Effector memory CD4-positive, alpha-beta T cell (primary cell): ENCODE measurements at places on chromosomes 11 and 22.

GRCh38 chr22:29679316-29679715 is 40.5 kb upstream of the CABP7 start:
- DNase-seq = no peak

GRCh38 chr22:41584881-41585280 is 4.8 kb downstream of the PMM1 start:
- no peak for DNase-seq

DNA sequence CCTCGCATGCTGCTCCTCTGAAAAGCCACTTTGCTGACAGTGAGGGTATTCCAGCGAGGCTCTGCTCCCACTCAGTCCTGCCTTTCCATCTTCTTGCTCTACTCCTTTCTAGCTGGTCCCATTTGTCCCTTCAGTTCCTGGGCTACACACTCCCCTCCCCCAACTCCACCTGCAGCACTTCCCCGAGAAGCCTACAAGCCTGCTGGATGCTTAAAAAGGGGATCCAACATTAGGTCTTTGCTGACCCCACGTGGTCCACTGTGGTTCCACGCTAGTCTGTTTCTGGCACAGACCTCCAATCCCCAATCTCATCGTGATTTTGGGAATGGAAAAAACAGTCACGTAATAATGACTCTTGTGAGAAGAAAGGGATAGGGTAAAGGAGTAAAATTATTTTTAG is 121.6 kb upstream of the SNX19 start:
- DNase-seq = no peak

GRCh38 chr11:91869686-91870085 is 354.9 kb upstream of the FAT3 start:
- no peak for DNase-seq

DNA sequence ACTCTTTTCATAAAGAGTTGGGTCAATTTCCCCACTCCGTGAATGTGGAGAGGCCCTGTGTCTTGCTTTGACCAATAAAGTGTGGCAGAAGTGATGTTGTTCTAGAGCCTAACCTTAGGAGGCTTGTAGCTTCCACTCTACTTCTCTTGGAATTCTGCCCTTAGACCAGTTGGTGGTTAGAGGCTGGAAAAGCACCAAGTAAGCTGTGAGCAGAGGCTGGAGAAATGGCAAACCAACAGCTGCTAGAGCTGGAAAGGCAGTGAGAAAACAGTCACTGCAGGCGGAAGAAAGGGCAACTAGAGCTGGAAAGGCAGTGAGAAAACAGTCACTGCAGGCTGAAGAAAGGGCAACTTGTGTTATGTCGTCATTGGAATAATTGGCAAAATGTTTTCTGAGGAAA is 29.8 kb upstream of the MSANTD2 start:
- DNase-seq = no peak

DNA sequence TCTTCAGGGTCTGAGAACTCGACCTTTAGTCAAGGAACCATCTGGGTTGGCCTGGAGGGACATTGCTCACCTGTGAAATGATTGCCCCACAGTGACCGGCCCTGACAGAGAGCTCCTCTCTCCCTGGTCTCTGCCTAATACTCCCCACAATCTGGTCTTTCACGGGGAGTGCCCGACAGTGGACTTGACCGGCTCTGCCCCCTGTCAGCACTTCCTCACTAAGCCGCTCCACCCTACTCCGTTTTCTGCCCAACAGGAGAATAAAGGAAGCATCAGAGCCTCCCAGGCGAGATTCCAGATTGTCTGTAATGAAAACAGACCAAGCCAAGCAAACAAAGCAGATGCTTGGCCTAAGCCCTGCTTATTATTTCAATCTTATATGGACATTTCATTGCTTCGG is 87.8 kb downstream of the FBXO7 start:
- no peak for DNase-seq

- no peak for DNase-seq
Measured at GRCh38 chr22:17855572-17856290, 81.5 kb upstream of the BID start.

GRCh38 chr11:21933095-21933494 is 259.8 kb upstream of the ANO5 start:
- DNase-seq = no peak

GRCh38 chr11:707817-708420 is 1.9 kb downstream of the EPS8L2 start:
- DNase-seq = no peak

- no peak for DNase-seq
Measured at GRCh38 chr11:119788096-119788883, 59.3 kb upstream of the NECTIN1 start.

DNA sequence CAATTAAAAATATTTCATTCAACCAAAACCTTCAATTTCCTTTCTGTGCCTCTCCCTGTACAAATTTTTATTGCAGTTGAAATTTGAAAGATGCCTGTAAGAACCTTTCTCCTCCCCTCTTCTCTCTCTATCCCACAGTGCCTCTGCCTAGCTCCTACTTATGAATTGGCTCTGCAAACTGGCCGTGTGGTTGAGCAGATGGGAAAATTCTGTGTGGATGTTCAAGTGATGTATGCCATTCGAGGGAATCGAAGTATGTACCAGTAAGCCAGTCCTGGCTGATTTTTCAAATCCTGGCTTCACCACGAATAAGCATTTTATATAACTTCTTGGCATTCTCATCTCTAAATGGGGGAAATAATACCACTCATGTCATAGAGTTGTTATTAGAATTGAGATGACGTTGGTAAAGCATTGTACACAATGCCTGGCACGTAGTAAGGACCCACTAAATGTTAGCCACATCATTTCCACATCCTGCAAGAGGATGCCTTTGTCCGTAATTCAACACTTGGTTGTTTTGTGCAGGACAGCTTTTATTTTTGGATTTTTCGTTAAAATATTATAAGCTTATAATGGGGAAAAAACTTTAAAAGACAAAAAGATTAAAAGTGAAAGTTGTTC is 6.0 kb downstream of the DDX25 start:
- DNase-seq = no peak

- DNase-seq = no peak
Measured at GRCh38 chr11:32087597-32087996, 3.3 kb upstream of the RCN1 start.

GRCh38 chr11:92475819-92476218 is 251.2 kb downstream of the FAT3 start:
- no peak for DNase-seq

- no peak for DNase-seq
Measured at GRCh38 chr11:132073787-132074186, 703.4 kb downstream of the NTM start.

DNA sequence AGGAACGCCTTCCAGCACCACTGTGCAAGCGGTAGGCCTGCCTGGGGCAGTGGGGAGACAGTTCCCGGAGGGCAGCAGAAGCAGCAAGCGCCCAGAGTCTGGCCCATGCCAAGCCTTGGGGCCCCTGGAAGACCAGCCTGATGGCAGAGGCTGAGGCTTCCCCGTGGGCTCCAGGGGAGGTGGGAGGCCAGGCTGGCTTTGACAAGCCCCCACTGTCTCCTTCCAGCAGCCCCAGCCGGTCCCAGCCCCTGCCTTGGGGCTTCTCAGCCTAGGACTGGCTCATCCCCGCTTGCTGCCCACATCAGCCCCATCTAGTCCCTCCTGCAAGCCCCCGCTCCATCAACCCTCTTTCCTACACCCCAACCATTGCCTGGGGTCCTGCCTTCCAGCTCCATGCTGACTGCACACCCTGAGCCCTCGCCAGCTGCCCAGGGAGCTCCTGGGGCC is 46.7 kb downstream of the IGF2 start:
- no peak for DNase-seq

- DNase-seq = no peak
Measured at GRCh38 chr11:121741351-121741760, 288.6 kb upstream of the SORL1-AS1 start.

GRCh38 chr11:18727479-18728236 is 1.7 kb upstream of the IGSF22 start:
- peak; percentile 12 for DNase-seq

DNA sequence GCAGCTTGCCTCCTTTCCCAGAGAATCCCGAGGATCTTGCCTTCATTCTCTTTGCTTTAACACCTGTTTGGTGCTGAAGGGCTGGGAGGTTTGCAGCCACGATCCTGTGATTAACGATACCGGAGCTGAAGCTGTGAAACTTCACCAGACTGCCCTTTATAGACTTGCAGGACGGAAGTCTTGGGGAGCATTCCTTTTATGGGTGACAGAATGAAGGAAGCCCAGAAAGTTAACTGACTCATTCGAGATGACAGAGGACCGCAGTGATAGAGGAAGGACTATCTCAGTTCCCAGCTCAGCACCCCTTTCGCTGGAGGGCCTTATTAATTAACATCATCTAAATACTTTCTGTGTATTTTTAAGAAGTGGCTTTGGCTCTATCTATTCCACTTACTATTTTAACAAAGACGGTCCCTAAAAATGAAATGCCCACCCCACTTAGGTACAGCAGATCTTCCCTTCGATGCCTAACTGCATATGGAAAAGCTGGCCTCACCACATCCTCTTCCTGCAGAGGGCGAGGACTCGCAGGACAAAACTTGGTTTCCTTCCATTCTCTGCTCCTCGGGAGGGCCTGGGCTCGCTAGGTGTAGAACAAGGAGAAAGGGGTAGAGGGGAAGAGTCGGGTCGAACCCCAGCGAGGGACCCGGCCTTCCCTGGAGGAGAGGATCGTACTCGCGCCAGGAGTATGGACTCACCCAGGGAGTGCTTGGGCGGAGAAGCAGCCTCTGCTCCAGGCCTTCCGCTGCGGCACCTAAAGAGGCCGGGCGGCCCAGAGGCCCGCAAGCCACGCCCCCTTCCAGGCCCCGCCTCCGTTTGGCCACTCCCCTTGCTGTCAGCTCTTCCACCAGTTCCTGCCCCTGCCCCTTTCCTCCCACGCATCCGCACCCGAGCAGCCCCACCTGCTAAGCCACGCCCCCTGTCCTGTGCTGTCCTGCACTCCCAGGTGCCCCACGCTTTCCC is 30.7 kb upstream of the USP47 start:
- DNase-seq = no peak

DNA sequence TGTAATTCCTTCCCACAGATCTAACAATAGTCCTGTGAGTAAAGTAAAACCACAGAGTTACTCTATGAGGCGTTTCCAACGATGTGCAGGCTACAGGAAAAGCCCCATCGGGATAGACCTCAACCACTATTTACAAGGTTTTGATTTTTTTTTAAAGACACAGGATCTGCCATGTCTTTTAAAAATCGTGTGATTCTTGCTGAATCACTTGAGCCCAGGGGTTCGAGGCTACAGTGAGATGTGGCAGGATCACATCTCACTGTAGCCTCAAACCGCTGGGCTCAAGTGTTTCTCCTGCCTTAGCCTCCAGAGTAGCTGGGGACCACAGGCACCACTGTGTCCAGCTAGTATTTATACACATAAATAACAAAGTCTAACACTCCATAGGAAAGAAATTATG is 7.8 kb downstream of the TAF1D start:
- no peak for DNase-seq

- no peak for DNase-seq
Measured at GRCh38 chr11:134539285-134539684, 127.2 kb upstream of the B3GAT1 start.

DNA sequence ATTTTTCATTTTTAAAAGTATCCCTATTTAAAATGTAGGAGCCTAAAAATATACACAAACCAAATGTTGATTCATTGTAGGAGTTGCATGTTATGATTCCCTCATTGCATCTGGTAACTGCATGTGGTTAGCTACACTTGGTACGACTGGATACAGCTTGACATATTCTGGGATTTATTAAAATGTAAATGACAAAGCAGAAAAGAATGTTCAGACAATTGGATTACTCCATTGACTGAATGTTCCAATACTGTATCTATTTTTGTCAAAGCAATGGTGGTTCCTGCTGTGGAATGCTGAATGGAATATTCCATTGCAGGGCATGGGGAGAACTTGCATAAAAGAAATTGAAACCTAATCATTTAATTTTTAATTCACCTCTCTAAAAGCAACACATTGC is 30.8 kb downstream of the BLID start:
- DNase-seq = no peak

- DNase-seq = no peak
Measured at GRCh38 chr11:66002648-66003225, 434 bp downstream of the BANF1 start.

- no peak for DNase-seq
Measured at GRCh38 chr11:3003396-3004231, 11.5 kb upstream of the NAP1L4 start.

DNA sequence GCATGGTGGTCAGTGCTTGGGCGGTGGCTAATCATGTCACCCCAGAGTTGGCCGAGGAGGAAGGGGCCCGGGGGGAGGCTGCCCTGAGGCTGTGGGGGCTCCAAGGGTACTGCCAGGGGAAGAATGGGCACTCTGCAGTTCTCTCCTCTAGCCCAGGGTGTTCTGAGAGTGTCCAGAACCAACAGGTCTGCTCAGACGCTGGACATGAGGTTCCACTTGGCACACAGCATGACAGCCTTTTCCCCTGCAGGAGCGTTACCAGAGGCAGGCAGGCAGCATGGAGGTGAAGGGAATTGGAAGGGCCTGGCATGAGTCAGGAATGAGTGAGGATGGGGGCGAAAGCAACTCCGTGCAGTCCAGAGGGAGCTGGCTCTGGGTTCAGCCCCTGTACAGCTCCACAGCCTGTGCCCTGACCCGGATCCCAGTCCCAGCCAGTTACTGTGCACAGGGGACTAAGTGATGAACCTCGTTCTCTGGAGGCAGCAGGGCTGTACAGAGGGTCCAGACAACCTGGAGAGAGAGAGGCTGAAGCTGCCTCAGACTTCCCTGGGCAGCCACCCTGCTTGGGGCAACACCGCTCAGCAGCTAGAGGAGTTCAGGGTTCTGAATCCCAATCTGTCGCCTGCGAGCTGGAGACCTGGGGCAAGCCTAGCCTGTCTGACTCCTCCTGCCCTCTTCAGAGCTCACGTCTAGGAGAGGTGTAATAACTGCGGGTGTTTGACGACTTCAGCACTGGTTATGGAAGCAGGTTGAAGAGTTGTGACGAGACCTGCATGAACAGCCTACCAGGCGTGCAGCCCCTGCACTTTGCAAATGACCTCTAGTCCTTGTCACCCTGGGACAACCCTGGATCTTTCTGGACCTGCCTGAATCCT is 14.7 kb upstream of the TUB start:
- no peak for DNase-seq

DNA sequence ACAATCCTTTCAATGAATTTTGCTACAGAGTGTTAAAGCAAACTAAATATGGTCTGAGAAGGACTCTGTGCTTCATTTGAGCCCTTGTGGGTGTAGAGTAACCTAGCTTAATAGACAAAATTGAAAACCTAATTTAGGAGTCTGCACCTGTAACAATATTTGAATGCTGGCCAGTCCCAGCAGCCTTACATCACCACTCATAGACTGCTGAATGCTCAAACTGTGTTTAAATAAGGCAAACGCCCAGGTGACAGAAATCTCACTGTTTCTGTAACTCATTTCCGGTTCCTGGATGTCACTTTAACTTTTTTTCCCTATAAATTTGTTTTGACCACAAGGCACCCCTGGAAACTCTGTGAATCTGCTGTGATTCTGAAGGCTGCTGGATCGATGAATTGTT is 45.5 kb upstream of the GLYATL1B start:
- DNase-seq = no peak
